GM23248 (cell line): ENCODE measurements at places on chromosomes 4 and X. TPM values are rescaled to one million over a fixed set of nuclear protein-coding genes. Genes with fewer than 3 reads are reported as not detected.

Gene DCAF16
- 22.1 and 24.4 TPM in 2 replicates for total RNA-seq

Gene CFAP99
- total RNA-seq = not detected in 2 replicates

Gene TDO2
- total RNA-seq = 0.25 TPM in 1 of 2 replicates, not detected in the other

Gene ATOH1
- not detected in 2 replicates for total RNA-seq

Gene ZMAT1
- total RNA-seq = not detected in 2 replicates

Gene CYLC1
- not detected in 2 replicates for total RNA-seq

Gene SPANXN5
- not detected in 2 replicates for total RNA-seq

Gene CHRNA9
- total RNA-seq = 0.51 and 0.97 TPM in 2 replicates
